NCI-H2081 treated with DMSO at 0.1 percent for 48 hours (cell line): ENCODE measurements at places on chromosomes 12 and 14.

DNA sequence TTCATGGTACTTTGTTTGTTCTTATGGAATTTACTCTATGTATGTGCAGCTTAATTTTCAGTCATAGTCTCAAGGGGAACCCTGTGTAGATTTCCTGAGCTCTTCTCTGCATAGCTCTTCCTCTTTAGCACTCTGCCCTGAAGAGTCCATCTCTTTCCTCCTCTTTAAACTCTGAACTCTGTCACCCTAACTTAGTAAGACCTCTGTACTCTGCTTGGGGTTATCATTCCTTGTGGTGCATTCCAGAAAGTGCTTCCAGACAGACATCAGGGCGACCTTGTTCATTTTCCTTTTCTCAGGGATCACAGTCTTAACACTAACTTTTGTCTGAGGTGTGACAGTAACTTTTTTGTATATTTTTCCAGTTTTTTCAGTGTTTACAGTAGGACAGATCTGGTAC lies 179.3 kb downstream of the RAD51B start:
- no peak for DNase-seq

DNA sequence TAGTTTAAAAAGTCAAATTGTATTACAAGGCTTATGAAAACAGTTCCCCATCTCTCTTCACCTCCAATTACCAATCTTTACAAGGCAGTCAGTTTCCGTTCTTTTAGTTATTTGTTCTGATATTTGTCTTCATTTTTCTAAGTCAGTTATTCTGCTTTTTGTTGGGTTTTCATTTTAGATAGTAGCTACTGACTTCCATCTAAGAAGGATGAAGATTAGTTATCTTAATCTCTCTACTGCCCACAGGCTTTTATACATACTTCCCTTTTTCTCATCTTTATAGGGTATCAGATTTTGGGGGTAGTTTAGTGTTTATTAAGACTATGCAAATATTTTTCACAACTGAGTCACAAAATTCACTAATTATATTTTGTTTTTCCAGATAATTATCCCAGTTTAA lies 38.4 kb downstream of the FRS2 start:
- no peak for DNase-seq

DNA sequence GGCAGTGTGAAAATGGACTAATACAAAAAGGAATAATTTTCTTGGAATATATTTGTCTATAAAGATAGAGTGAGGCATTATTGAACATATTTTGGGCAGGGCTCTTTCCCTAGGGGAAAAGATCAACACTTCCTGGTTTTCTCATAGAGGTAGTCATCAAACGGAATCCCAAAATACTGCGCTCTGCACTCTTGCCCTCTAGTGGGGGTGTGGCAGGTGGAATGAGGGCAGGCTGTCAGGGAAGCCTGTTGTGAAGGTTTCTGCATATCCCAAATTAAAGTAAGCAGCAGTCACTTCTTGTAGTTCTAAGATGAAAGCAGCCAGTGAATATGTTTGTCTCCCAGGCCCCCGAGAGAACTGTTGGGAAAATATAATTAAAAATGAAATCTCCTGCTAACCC lies 666.8 kb upstream of the TMEM132C start:
- no peak for DNase-seq

DNA sequence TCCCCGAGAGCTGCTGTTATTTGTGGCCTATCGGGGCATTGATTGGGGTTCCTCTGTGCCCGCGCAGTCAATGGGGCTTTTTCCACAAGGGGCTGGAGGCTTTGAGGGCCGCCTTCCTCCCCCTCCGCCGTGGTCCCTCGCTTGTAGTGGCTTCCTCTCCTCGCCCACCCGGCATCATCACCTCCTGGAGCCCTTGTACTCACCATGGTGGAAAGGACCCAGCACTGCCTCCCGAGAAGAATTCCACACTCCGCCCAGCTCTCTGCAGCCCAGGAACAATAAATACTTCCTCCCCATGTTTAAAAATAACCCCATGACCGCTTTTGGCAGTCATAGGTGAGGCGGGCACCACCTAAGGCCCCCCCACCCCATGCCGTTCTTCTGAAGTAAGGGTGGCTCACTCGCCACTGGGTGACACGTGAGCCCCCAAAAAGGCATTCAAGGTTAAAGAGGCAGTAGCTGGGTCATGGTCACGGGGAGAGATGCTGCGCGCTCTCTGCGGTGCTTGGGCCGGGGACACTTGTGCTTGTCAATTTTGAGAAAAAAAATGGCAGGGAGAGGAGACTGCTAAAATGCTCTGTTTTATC lies at the start of gene MYL2:
Gene MYL2 (minus strand): TSS at position 256 of the 587 bp plus-strand sequence. CDS start 50 bp downstream, at position 206.
- no peak for DNase-seq

GRCh38 chr12:98295681-98296080 lies 219.7 kb upstream of the TMPO start:
- no peak for DNase-seq

DNA sequence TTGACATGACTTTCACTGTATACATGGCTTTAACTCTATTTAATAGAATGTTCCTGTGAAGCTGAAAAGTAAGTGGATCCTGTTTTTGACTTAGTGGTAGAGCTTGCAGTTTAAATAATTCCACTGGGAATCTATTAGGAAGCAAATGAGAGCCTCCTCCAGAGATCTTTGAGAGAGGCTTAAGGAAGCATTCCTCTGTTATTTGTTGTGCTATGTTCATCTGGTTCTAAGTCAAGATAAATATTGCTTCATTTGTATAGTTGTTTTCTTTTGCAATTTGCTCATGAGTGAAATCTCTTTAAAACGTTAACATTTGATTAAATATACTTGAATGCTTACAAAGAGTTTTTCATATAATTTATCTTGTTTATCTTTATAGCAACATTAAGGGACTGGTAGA lies 70.4 kb downstream of the TMTC2 start:
- no peak for DNase-seq

DNA sequence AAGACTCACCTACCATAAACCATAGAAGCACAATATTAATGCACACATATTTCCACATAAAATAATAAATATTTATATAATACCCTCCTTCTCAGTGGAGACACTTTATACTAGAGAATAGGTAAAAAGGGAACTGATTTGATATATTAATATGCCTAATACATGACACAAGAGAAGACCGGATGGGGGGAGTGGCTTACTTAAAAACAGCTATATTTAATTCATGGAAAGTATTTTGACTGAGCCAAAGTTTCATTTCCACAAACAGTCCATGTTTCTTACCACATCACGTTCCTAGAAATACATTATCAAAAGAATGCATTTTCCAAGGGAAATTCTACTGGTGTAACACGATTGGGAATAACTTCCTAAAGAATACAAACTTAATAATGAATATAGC lies 63.4 kb downstream of the ITPR2 start:
- DNase-seq: no peak

DNA sequence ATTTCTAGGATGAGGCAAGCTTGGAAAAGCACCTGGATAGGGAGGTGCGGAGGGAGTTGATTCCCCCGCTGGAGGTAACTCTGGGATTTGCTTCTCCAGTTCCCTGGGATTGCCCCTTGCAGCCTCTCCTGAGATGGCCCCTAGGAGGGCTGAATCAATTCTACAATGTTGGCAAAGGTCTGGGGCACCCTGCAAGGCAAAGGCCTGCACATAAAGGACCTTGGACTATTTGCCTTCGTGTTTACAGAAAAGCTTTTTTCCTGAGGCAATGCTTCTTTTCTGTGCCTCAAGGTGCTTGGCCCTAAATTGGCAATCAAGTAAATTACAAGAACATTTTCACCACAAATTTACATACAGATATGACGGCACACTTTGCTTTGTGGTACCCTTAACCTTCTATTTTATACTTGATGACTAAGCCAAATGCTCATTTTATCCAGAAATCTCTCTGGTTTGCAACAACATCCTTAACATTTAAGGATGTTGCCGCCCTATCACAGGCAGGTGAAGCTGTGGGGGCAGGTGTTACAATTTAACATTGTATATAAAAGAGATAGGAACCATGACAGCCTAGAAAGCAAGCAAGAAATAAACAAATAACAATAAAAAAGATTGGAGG lies 40.3 kb downstream of the TIMELESS start:
- no peak for DNase-seq

GRCh38 chr12:14256121-14256520 lies 109.4 kb upstream of the ATF7IP start:
- no peak for DNase-seq

GRCh38 chr14:101796479-101796878 lies 35.0 kb downstream of the PPP2R5C start:
- DNase-seq: no peak

GRCh38 chr12:54954801-54955200 lies 29.8 kb downstream of the TESPA1 start:
- DNase-seq: no peak
